ENCODE measurements at places on chromosomes 5 and 9.

DNA sequence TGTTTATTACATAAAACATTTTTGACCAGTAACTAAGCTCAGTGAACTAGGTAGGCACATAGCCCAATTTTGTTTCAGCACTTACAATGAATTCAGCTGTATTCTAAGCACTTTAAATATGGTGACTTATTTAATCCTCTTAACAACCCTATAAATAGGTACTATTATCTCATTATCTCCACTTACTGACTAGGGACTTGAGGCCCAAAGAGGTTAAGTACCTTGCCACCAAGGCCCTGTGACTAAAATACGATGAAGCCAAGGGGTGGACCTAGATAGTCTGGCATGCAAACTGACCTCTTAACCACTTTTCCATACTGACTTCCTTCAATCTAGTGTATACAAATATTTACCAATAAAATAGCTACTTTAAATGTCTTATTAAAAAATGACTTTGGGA, 266.4 kb downstream of the ZNF608 start:
- DNase-seq: no peak

GRCh38 chr5:39200081-39200480, 19.3 kb downstream of the FYB1 start:
- no peak for DNase-seq

GRCh38 chr5:180080486-180081280, 9.1 kb upstream of the RNF130 start:
- no peak for DNase-seq

DNA sequence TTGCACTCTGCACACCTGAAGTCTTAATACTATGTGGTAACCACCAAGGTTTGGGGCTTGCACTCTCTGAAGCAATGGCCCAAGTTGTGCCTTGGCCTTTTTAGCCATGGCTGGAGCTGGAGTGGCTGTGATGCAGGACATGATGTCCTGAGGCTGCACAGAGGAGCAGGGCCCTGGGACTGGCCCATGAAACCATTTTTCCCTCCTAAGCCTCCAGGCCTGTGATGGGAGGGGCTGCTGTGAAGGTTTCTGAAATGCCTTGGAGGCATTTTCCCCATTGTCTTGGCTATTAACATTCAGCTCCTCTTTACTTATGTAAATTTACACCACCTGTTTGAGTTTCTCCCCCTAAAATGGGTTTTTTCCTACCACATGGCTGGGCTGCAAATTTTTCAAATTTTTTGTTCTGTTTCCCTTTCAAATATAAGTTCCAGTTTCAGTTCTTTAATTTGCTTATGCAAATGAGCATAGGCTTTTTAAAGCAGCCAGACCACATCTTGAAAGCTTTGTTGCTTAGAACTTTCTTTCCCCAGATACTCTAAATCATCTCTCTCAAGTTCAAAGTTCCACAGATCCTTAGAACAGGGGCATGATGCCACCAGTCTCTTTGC, 237.4 kb upstream of the DMAC1 start:
- DNase-seq: no peak

- no peak for DNase-seq
Measured at GRCh38 chr5:149780043-149780737, 50.1 kb downstream of the PPARGC1B start.

DNA sequence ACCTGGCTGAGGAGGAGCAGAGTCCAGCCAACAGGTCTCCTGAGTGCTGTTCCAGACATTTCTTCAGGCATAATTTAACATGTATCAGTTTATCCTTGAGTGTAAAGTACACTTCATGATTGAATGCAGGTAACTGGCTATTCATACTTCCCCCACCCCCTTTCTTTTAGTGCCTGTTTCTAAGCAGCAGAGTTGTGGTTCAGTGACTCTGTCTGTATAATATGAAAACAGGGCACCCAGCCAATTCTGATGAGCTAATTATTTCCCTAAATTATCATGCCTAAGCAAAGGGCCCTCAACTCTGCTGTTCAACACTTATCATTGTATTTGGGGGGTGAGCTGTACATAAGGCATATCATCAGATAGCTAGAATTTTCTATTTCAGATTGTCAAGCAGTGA, 51.9 kb upstream of the ZSWIM6 start:
- DNase-seq: peak; percentile 86

DNA sequence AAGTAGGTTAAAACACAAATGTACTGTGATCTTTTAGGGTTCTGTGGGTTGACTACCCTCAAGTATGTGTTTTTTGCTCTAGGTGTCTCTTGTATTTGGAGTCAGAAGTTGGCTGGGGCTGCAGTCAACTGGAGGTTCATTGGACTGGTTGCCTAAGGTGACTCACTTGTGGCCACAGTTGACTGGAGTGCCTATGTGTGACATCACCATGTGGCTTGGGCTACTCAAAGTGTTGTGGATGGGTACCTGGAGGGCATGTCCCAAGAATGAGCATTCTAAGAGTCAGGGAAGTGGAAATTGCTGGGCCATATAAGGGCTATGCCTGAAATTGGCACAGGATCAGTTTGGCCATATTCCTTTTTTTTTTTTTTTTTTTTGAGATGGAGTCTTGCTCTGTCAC, 27.4 kb downstream of the SNX30 start:
- peak; percentile 58 for DNase-seq

DNA sequence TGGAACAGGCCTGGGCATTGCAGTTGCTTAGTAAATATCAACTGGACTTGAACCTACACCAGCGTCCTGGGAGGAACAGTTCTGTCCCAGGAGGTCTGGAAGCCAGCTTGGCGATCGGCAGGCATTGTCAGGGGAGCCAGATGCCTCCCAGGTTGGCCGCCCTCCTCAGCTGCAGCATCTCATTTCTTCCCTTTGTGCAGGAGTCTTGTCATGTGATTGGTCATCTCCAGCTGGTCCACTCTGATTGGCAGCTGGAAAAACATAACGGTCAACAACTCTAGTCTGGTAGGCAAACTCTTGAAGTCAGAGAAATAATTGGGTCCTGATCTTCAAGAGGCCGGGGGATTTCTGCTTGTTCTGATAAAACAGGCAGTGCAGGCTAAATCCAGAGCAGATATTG, 29.6 kb upstream of the NCS1 start:
- DNase-seq: no peak

GRCh38 chr9:106467113-106467864, 395.7 kb upstream of the ZNF462 start:
- DNase-seq: no peak

DNA sequence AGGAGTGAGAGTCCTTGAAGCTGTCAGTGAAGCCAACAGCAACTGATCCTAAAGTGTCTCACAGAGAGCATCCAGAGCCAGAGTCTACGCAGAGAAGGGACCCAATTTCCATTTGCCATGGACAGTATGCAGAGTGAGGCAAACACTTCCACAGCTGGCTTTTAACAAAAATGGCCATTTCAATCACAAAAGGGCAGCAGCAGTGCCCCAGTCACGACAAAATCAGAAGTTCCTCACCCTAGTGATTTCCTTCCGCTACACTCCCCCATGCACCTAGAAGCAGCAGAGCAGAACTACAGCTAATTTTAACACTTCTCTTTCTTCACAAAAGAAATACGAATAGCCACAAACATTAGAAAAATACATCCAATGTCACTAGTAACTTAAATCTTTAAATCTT, 27.9 kb downstream of the FBXW11 start:
- no peak for DNase-seq

DNA sequence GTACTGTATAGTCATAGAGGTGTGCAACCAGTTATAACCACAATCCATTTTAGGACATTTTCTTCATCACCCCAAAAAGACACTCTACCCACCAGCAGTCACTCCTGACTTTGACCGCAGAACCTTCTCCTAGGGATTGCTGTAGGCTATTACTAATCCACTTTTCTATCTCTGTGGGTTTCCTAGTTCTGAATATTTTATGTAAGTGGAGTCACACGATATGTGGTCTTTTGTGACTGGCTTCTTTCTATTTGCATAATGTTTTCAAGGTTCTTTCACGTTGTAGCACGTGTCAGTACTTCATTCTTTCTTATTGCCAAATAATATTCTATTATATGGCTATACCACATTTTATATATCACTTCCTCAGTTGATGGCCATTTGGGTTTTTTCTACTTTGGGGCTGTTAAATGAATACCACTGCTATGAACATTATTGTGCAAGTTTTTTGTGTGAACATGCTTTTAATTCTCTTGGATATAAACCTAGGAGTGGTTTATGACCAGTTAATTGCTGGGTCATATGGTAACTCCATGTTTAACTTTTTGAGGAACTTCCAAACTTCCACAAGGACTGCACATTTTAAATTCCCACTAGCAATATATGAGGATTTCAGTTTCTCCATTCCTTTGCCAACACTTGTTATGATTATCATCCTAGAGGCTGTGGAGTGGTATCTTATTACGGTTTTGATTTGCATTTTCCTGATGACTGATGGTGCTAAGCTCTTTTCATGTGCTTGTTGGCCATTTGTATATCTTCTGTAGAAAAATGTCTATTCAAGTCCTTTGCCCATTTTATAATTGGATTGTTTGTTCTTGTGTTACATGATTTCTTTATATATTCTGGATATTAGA, 37.8 kb downstream of the MRRF start:
- DNase-seq: no peak

DNA sequence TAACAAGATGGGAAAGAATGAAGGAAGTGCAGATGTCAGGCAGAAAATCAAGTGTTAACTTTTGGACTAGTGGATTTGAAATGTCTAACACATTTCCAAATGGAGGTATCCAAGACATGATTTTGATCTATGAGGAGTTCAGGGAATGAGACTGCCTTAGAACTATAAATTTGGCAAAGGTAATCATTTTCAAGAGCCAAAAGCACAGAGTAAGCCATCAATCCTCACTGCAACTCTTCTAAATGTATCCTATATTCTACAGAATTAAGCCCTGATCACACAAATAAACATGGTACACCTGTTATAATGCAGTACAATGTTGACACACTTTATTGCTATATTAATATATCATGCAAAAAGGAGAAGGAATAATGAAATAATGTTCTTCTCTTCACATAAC, 55.6 kb downstream of the SETX start:
- no peak for DNase-seq

DNA sequence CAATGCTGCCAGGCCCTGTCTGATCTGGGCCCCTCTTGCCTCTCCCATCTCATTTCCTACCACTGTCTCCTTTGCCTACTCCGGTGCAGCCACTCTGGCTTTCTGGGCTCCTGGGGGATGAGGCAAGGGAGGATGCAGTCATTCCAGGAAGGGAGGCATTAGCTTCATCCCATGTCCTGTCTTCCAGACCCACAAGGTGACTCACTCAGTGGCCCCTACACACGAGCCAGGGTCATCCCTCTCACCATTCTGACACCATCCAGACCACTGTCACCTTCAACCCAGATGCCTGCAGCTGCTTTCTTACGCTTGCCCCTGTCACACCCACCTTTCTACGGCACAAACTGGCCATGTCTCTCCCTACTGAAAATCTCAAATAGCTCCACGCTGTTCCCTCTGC, 19.1 kb downstream of the ACSL6 start:
- DNase-seq: no peak

DNA sequence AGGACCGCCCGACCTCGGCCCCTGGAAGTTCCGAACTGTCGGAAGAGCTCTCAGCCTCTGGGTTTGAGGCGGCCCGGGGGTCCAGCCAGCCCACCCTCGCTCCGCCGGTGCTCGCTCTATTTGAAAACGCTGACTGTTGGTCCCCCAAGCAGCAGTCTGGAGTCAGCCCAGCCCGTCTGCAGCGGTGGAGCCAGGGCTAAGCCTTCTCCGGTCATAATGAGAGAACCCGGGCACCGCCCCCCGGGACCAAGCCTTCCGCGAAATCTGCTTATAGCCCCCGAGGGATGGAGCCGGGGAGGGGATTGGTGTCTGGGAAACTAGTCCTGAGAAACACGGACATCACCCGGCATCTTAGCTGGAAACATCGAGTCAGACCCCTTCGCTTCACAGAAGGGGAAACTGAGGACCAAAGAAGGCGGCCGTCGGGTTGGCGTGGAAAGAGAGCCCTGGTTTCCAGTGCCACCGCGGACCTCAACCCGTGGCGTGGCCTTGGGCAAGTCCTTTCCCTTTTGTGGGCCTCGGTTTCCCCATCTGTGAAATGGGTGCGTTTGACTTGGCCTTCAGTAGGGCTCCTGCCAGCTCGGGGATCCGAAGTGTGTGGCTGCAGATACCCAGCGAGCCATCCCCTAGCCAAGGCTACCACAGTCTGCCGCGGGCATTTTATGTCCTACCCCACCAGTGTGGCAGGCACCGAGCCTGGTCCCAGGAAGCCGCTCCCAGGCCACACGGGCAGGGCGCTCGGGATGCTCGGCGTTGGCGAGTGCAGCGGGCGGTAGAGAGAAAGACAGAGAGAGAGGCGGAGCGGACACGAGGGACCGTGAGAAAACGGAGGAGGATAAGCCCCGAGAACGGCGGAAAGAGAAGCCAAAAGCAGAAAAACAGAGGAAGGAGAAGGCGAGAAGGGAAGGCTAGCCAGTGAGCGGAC, 857 bp downstream of the ADAM19 start:
- peak; percentile 72 for DNase-seq

- DNase-seq: peak; percentile 87
Measured at GRCh38 chr9:83154821-83155220, 91.9 kb upstream of the RASEF start.

GRCh38 chr9:28774433-28775235, 1201.4 kb upstream of the C9orf72 start:
- DNase-seq: peak; percentile 49

DNA sequence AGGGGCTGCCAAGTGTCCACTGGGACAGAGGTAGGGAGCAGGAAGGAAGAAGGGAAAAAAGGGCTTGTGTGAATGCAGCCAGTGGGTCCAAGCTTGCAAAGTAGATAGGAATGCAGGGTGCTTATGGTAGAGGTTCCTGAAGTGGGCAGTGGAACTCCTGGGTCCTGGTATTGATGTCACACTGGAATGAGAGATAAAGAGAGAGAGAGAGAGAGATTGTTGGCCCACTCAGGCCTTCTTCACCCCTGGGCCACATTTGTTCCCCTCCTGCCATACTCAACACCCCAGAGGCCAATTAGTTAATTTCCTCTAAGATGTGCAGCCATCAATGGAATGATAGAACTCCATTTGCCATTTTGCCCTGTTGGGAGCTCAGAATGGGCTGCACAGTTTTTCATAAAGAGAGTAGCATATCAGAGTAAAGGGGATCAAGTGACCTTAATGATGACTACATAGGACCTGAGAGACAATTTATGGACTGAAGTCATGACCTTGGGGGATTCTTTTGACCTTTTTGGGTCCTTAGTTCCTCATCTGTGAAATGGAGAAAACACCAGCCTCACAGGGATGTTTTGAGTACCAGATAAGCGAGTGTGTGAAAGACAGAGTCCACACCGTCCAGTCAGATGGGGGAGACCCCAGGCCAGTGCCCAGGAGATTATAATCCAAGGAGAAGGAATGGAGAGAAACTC, 52.9 kb downstream of the PPARGC1B start:
- no peak for DNase-seq

GRCh38 chr9:71897577-71897976, 13.4 kb downstream of the ABHD17B start:
- DNase-seq: no peak

- DNase-seq: no peak
Measured at GRCh38 chr5:97063251-97063650, 79.2 kb downstream of the LIX1 start.

GRCh38 chr5:44827681-44828080, 18.9 kb downstream of the MRPS30 start:
- DNase-seq: no peak
